ENCODE measurements at places on chromosomes 7 and 10.

DNA sequence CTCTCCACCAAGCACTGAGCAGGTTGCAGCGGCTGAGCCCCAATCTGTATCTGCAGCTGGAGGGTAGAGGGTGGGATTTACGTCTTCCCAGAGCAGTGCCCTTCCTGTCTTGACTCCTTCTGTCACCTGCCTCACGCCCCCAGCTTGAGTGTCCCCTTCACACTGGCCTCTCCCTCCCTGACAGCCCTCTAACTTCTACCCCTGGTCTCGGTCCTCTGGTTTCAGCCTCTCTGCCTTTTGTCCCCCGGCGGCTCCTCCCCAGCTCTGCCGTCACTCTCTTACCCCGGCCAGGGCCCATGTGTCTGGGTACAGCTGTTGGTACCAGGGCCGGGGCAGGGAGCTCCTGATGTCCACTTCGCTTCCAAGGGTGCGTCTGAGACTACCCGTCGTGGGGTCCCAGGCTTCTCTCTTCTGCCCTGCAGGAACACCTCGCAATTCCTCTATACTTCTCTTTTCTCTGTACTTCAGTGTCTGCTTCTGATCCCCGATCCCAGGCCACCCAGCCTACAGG, 654 bp downstream of the MUC3A start:
- DNase-seq, result no peak

- no peak for DNase-seq
These were observed 3.9 kb upstream of the SPAG6 start for GRCh38 chr10:22341190-22341925.

DNA sequence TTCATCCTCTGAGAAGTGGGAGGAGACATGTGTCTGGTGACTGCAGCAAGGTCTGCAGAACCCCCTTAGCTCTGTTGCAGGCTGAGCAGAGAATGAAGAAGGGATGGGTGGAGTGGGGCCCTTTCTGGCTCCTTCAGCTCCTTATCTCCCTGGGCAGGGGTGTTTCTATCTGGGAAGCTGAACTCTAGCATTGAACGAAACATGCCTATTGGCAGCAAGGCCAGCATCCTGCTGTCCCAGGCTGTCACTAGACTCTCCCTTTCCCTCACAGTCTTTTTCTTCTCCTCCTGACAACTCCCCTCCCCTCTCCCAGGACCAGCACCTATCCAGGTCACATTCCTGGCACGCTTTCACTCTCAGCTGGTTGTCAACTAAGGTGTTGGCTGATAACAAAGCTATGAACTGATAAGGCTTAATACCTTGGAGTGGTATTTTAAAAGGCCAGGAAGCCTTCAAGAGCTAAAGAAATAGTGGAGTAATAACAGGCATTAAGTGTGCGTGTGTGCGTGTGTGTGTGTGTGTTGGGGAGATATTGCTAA, 128.8 kb upstream of the FZD8 start:
- DNase-seq, result no peak

DNA sequence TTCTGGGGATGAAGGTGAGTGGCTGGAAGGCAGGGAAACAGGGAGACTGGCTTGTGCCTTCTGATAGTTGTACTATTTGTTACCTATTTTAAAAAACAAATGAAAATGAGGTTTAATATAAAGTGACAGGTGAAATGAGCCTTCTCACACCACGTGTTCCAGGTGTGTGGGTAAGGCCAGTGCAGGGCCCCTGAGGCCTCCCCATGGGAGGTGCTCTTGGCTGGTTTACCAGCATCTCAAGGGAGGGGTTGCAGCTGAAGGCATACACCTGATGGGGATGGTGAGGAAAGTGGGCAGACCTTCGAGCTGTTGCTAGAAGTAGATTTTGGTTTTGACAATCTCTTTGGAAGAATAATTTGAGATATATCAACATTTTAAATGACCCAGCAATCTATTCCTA, 103.6 kb downstream of the ARHGAP22 start:
- DNase-seq, result no peak

DNA sequence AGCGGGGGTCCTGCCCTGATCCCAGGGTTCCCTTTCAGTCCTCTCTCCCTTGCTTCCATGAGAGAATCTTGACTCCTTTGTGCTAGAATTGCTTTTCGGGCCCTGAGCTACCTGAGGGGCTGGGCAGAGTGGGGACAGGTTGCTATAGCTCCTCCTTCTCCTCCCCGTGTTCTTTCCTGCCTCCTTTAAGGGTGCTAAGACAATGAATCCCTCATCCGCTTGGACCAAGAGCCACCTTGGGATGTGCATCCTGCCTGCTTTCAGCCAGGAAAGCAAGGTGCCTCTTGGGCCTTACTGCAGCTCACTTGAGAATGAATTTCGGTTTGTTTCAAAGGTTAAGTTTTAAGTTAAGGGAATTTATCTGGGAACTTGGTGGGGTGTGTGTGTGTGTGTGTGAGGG, 53.6 kb downstream of the ADRA2A start:
- DNase-seq, result no peak

DNA sequence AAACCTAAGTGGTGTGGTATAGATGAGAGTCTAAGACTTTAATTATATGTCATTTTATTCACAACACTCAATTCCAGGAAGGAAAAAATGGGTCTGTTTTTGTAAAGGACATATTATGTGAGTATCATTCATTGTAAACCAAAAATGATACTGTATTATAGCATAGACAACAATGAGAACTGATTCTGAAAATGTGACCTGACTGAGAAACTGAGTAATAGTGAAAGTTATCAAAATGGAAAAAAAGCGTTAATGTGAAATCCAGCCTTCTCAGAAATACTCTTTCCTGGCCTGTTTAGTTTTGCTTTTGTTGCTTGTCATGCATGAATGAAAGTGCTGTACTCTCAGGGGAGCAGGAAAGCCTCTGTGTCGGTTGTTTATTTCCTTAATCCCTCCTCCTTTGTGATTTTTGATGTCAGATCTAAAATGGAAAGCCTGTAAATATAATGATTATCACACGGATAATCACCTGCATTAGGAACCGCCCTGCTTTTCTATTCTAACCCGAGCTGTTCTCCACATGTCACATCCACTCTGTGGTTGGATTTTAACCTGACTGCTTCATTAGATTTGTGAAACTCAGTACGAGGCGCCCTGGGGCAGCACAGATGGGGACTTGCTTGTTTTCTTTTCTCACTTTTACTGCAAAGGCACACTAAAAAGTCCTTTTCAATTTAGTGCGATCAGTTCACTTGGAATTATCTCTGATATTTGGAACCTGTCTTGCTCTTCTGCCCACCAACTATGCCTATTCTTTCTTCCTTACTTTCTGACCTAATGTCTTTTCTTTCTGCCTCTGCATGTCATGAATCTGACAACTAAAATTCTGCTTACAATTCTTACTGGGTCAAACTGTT, 240.9 kb upstream of the KAT6B start:
- DNase-seq, result peak; percentile 35

DNA sequence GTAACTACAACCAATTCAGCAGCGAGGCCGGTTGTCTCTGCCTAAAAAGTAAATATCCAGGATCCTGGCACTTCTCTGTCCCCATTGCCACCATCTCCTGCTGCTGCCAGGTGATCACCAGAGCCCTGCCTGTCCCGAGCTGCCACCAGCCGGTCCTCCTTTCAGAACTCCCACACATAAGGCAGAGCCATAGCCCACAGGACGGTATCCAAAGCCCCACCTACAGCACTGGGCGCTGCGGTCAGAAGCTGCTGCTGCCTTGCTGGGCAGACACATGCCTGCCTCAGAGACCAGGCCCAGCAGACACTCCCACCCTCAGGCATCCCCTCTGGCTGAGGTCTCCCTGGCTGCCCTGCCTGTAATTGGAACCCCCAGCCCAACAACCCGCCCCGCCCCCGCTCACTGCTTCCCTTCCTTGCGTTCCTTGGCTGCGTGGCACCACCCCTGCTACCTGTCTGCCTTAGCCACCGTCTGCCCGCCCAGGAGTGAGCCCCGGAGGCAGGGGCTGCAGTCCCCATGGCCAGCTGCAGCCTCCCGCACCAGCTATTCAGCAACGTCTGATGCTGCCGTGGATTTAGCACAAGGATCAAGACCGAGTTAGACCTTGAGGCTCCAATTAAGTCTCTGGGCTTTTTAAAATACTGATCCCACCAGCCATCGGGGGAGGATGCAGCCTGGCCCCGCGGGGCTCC, 100.7 kb downstream of the CYTH3 start:
- no peak for DNase-seq

GRCh38 chr7:49513911-49514310, 259.5 kb upstream of the VWC2 start:
- DNase-seq, result no peak

GRCh38 chr10:5040010-5040673, 36.5 kb upstream of the AKR1C2 start:
- no peak for DNase-seq

- no peak for DNase-seq
These were observed 19.9 kb upstream of the FMC1 start for GRCh38 chr7:139321071-139321745.

DNA sequence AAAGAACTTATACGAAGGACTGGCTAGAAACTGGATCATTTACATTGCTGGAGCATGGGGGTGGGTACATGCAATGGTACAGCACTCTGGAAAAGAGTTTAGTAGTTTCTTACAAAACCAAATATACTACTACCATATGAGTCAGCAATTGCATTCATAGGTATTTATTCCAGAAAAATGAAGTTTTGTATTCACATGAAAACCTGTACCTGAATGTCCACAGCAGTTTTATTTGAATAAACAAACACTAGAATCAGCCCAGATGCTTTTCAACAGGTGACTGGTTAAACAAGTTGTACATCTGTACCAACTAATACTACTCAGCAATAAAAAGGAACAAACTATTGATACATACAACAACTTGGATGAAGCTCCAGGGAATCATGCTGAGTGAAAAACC, 3.4 kb downstream of the SCIN start:
- no peak for DNase-seq

DNA sequence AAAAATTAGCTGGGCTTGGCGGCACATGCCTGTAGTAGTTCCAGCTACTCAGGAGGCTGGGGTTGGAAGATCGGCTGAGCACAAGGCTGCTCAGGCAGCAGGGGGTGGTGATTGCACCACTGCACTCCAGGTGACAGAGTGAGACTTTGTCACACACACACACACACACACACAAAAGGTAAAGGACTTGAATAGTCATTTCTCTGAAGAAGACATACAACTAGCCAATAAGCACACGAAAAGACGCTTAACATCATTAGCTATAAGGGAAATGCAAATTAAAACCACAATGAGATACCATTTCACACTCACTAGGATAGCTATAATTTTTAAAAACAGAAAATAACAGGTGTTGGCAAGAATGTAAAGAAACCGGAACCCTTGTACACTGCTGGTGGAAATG, 48.6 kb downstream of the HIP1 start:
- DNase-seq, result no peak

GRCh38 chr10:4013651-4014121, 228.7 kb upstream of the KLF6 start:
- peak; percentile 70 for DNase-seq

DNA sequence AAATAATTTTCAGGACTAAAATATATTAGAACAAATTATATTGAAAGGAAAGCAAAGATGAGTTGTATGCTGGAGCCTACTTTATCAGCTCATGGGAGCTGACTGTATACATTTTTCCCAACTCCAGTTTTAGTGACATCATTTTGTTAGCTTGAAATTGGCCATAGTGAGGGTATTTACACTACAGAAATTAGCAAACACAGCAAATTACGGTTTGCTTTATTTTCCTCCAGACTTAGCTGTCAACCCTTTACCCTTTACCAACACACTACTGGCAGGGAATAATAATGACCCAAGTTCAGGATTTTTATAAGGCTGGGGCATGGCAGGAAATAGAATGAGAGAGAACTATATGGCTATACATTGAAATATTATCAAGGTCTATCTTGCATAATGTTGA, 120.3 kb upstream of the PRSS1 start:
- no peak for DNase-seq

- no peak for DNase-seq
These were observed 2.5 kb upstream of the P4HA1 start for GRCh38 chr10:73099141-73099540.

DNA sequence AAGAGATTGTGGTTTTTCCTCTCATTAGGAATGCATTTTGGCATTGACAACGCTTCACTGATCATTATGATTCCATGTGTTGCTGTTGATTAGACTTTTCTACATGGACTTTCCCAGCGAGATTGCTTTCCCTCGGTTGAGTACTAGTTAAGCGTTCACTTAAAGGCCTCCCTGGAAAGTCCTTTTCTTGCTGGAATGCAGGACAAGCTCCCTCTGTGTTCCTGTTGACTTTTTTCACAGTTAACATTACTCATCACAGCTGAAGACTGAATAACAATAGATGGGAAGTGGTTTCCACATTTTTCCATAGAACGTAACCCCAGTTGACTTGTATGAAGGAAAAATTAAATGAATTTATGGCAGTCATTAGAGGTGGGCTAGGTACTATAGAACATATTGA, 2.6 kb upstream of the CAV1 start:
- DNase-seq, result no peak

- no peak for DNase-seq
These were observed 286.1 kb upstream of the C7orf33 start for GRCh38 chr7:148304456-148304855.

DNA sequence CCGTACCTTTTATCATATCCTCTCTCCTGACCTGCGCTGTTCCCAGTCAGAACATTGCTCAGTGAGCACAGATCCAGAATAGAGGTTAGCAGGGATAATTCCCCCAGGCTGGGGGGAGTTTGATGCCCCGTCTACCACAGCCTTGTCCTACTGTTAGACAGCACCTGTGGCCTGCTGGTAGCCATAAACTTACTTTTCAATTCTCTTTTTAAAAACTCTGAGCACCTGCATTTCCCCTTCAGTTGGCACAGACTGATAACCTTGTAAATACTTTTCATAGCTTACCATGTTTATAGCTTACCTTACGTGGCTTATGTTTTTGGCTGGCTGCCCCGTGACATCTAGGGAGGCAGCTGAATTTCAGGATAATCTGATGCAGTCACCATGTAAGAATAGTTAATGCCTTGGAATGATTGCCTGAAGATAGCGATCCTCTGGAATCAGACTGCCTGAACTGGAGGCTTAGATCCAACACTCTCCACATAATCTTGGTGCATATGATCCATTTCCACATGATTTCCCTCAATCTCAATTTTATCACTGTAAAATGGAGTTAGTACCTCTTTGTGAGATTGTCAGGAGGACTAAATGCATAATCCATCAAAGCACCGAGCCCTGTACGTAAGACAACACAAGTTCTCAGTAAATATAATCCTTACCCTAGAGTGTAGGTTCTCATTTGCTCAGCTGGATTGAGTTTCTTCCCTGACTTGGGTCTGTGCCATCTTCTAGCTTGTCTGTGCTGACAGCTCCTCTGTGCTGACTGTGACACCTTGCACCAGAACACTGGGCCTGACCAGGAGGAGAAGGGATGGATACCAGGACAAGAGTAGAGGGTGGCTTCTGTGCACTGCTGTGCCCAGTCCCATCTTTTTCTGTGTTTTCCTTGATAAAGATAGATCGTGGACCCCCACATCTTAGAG, 111.7 kb upstream of the GJD4 start:
- DNase-seq, result no peak

GRCh38 chr7:111992601-111993000, 213.6 kb downstream of the DOCK4 start:
- no peak for DNase-seq

GRCh38 chr7:37944737-37945054, 24.3 kb downstream of the EPDR1 start:
- DNase-seq, result no peak

- no peak for DNase-seq
These were observed 22.7 kb downstream of the AVPI1 start for GRCh38 chr10:97664282-97664850.

- no peak for DNase-seq
These were observed 28.9 kb upstream of the ASAH2 start for GRCh38 chr10:50280049-50280841.

- no peak for DNase-seq
These were observed 18.2 kb upstream of the ELFN1 start for GRCh38 chr7:1651891-1652290.

GRCh38 chr10:7484456-7485243, 73.8 kb upstream of the SFMBT2 start:
- DNase-seq, result peak; percentile 37

Measured in activated naive CD8-positive, alpha-beta T cell treated with anti-CD3 and anti-CD28 coated beads, Interleukin-2, amount 50 U/mL, for 24 hours (primary cell).